Dermis blood vessel endothelial cell (primary cell): ENCODE measurements at places on chromosomes 2 and 18. TPM values are rescaled to one million over a fixed set of nuclear protein-coding genes. Genes with fewer than 3 reads are reported as not detected.

DNA sequence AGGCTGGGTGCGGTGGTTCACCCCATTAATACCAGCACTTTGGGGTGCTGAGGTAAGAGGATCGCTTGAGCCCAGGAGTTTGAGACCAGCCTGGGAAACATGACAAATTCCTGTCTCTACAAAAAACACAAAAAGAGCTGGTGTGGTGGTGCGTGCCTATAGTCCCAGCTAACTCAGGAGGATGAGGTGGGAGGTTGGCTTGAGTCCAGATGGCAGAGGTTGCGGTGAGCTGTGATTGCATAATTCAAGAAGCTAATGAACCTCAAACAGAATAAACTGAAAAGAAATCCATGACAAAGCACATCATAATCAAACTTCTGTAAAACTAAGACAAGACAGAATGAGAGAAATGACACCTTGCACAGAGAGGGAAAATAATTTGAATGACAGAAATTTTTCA is 54.8 kb downstream of the SEMA4F start:
- peak; percentile 42 for DNase-seq

DNA sequence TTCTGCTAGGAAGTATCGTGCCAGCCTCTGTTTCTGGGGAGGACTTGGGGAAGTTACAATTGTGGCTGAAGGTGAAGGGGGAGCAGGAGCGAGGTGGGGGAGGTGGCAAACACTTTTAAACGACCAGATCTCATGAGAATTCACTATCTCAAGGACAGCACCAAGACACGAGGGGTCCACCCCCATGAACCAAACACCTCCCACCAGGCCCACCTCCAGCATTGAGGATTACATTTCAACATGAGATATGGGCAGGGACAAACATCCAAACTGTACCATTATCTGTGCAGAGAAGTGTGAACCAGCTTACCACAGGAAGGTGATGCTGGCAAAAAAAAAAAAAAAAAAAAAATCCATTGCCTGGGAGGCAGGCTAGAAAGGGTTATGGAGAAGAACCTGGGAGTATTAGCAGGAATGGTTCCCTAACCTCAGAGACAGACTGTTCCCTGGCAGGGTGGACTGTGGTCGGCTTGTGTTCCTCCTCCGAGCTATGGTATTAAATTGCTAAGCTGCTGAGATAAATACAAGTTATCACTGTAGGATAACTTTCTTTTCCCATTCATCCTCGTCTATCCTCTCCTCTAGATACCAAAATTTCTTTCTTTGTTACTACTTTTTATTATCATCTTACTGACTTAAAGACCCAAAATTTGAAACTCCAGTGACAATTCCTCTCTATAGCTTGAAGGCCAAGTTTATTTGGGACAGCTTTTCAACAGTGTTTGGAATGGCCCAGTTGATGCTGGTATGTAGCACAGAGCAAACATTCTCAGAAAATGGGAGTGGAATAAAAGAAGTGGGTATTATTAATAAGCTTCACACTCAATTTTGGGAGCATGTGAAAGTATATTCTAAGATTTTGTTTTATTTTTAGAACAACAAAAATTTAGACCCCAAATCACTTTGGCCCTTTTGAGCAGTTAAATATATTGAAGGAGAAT is 73.7 kb upstream of the MAP3K20 start:
- no peak for DNase-seq

DNA sequence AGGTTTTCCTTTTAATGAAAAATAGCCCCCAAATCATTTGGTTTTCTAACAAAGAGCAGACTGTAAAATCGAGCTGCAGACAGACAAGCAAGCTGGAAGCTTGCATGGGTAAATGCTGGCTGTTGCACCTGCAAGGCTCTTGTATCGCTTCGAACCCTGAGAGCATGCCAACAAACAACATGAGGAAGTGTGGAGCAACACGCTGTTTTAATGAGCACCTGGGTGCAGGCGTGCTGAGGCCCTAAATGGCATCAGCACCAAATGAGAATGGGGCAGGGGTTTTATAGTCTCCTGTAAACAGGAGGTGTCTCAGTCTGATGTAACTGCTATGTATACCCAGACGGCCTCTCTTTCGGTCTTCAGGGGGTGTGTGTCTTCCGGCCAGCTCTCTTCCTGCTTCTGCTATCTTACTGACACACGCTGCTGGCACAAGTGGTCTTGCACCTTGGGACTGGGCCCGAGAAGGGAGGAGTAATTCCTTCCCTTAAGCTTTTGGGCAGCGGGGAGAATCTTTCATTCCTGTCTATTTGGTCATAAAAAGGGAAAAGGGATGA is 31.9 kb upstream of the CDH2 start:
- peak; percentile 44 for DNase-seq

DNA sequence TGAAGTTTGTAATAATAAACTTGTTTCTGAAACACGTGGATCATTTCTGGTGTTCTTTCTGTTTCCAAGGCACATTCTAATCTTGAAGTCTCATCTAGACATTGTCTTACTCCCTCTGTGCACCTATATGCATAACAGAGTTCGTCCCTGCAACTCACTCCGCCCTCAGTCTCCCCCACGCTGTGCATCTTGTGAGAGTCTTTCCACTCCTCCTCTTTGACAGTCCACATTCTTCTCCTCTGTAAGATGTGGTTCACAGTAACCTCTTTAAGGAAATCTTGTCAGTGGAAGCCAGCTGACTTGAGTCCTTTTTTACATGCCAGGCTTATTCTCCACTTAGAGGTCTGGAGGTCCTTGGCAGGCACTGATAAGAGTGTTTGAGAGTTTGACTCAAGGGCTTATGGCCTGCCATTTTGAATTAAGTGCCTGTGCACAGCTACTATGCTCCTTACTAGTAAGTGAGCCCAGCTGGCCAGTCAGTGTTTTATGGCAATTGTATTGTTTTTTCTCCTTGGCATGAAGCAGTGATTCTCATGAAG is 108.9 kb upstream of the IL1R2 start:
- DNase-seq: no peak

DNA sequence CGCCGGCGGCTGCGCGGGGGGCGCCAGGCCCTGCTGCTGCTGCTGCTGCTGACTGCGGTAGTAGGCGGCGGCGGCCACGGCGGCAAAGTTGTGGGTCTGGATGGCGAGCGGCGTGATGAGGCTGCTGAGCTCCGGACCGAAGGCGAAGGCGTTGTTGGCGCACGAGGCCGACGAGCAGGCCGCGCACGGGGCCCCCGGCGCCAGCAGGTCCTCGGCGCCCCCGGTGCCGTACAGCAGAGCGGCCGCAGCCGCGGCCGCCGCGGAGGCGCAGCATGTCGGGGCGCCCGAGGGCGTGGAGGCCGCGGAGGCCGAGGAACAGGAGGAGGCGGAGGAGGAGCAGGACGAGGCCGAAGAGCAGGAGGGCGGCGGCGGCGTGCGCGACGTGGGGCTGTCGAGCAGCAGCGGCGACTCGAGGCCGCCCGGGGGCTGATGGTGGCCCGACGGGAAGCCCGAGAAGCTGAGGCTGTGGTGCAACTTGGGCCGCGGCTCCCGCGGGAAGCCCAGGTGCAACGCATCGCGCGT is 1.8 kb downstream of the ZFP36L2 start:
- DNase-seq: peak; percentile 49

Gene HNMT
- total RNA-seq: 1.4 and 5.6 TPM in 2 replicates

Gene C2orf15
- total RNA-seq: 0.37 TPM in 1 of 2 replicates, not detected in the other

GRCh38 chr2:29219374-29219773 is 104.2 kb downstream of the CLIP4 start:
- DNase-seq: no peak

GRCh38 chr2:204892506-204893255 is 347.4 kb downstream of the PARD3B start:
- no peak for DNase-seq

Gene KLF11
- total RNA-seq: 7.6 and 11.6 TPM in 2 replicates

DNA sequence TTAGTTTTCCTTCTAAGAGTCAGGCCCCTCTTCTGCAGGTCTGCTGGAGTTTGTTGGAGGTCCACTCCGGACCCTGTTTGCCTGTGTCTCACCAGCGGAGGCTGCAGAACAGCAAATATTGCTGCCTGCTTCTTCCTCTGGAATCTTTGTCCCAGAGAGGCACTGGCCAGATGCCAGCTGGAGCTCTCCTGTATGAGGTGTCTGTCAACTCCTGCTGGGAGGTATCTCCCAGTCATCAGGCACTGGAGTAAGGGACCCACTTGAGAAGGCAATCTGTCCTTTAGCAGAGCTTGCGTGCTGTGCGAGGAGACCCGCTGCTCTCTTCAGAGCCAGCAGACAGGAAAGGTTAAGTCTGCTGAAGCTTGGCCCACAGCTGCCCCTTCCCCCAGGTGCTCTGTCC is 4.8 kb downstream of the REG1B start:
- no peak for DNase-seq
